ENCODE measurements at places on chromosomes 1 and 21.

DNA sequence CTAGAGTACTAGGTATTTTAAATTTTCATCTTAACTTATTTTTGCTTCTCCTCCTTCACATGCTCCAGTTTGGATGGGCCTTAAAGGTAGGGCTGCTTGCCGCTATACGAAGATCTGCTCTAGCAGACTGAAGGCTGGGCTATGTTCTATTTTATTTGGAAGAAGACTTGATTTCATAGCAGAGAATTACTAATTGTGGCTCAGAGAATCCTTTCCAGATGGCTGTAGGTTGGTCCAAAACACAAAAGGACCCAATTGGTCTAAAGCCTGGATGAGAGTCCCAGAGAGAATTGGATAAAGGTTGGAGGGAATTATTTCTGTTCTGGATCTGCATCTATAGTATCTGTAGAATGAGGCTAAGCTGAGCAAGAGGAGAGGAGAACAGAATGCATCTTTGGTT is 719.4 kb upstream of the PTBP2 start:
- no peak for DNase-seq

GRCh38 chr21:35070436-35070835 is 21.3 kb upstream of the RUNX1 start:
- no peak for DNase-seq

DNA sequence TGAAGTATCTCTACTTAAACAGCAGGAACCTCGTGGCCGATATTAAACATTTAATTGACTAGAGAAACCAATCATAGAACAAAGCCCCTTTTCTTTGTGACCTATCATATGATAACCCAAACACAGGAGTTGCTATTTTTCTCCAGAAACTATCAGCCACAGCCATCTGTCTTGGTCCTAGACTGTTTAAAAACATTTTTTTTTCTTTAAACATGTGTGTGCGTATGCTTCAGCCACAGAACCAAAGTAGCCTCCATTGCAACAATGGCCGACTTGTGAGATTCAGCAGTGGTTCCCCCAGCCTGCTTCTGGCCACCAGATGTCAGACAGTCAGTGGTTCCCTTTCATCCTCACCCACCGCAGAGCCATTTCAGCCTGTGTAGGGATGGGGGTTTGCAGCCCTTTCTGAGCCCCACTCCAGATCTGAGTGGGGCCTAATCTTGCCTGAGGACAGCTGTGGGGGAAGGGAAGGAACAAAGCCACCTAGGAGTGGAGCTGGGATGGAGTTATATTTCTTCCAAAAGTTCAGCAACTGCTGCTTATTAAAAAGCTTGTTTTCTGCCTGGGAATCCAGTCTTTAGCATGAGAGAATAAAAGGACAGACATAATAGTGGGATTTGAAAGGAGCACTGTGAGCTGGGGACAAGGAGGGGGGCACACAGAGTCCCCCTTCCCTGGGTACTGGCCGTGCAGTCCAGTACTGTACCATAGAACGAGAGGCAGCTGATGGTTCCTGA is 11.7 kb upstream of the IGSF3 start:
- no peak for DNase-seq

DNA sequence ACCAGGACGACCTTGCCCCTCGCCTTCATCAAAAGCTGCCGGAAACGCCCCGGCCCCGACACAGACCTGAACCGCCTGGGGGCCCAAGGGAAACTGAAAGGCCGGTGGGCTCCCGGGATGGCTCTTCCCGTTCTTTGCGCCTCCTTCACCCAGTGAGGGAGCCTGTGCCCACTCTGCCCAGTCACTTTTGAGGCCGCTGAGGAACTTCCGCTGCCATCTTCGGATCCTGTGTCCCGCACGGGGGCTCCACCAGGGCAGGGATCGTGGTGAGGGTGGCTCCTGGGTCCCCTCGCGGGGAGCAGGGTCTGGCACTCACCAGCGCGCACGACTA is 104.0 kb downstream of the PPIAL4G start:
- DNase-seq = no peak

- no peak for DNase-seq
Measured at GRCh38 chr1:220221269-220221668, 51.0 kb downstream of the RAB3GAP2 start.

DNA sequence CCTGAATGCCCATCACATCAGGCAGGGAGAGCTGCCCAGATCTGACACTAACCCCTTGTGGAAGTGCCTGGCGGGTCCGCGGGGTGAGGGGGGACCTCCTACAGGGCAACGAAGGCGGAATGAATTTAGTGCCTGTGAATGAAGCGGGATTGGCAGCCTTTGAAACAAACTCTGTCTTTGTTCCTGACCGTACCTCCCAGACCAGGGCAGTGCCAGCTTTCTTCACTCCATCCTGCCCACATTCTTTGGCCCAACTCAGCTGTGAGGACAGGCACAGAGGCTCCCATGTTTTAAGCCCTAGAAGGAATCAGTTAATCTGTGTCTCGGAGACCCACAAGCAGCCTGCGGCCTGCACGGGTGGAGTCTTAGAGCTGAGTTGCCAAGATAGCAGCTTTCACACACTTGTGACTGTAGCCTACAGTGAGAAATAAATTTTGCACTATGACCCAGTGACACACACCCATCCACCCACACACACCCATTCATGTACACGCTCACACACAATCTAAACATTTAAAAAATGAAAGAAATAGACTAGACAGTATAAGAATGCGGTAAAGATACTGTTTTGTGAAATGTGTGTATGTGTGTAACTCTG is 60.1 kb upstream of the USP24 start:
- DNase-seq = no peak

GRCh38 chr1:29767769-29768425 is 531.6 kb downstream of the PTPRU start:
- DNase-seq = no peak

DNA sequence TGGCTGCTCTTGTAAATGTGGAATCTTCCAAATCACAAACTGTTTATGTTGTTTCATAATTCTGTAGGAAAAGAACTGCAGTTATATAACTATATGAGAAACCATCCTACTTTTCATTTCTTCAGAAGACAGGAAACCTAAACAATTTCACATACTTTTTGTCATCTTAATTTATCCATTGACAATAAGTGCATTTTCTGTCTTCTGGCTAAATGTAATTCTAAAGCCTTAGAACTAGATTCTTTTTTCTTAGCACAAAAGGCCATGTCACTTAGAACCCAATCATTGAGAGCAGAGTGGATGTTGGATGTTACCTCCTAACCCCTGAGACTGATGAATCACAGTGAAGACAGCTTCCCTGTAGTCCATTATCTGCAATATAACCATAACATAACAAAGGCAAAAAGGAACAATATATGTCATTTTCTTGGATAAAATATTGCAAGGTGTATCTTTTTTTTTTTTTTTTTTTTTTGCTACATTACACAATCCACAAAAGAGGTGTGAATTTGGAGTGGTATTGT is 410.2 kb upstream of the PRMT6 start:
- no peak for DNase-seq

- peak; percentile 15 for DNase-seq
Measured at GRCh38 chr1:60108196-60108595, 34.6 kb upstream of the C1orf87 start.

GRCh38 chr1:48680411-48681035 is 96.2 kb downstream of the BEND5 start:
- no peak for DNase-seq

DNA sequence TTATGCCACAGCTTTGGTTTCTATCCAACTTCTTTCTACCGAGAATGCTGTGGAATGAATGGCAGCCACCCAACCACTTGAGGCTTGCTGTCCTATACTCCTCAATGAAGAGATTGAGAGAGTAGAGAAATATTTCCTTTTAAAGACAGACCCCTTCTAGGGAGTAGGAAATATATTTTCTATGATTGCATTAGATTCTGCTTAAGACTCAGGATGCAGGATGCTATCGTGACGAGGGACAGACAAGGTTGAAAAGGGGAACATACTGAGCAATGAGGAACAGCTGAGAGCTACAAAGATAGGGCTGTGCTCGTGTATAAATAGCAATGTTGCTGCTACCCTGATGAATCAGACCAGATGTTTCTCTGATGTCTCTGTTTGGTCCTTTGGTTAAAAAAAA is 7.1 kb upstream of the RASAL2 start:
- no peak for DNase-seq

GRCh38 chr1:10033359-10033845 is 644 bp downstream of the UBE4B start:
- no peak for DNase-seq

DNA sequence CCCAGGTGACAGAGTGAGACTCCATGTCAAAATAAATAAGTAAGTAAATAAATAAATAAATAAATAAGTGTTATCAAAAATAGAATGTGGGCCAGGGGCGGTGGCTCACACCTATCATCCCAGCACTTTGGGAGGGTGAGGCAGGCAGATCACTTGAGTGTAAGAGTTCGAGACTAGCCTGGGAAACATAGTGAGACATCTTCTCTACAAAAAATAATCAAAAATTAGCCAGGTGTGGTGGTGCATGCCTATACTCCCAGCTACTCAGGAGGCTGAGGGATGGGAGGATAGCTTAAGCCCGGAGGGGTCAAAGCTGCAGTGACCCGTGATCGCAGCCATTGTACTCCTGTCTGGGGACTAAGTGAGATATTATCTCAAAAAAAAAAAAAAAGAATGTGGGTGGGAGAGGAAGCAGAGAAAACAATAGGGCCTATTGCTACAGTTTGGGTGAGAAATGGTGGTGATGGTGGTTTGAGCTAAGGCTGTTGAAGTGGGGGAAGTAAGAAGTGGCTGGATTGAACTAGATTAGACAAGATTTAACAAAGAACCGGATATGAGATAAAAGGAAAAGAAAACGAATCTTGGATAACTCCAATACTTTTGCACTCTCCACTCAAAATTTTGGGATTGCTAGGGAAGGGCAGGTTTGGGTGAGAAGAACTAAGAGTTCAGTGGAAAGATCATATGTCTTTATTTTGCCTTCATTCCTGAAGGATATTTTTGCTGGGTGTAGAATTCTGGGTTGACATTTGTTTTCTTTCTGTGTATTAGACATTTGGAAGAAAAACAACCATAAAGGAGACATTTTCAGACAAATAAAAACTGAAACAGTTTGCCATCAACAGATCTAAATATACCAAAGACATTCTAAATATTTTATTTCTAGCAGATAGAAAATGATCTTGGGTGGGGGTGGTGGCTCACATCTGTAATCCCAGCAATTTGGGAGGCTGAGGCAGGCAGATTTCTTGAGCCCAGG is 57.1 kb upstream of the SPOCD1 start:
- no peak for DNase-seq

GRCh38 chr1:226306425-226306824 is 2.5 kb downstream of the LIN9 start:
- DNase-seq = no peak

DNA sequence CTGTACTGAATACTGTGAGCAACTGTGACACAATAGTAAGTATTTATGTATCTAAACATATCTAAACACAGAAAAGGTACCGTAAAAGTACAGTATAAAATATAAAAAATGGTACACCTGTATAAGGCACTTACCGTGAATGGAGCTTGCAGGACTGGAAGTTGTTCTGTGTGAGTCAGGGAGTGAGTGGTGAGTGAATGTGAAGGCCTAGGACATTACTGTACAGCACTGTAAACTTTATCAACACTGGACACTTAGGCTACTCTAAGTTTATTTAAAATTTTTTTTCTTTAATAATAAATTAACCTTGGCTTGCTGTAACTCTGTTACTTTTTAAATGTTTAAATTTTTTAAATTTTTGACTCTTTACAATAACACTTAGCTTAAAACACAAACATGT is 24.5 kb upstream of the SHCBP1L start:
- no peak for DNase-seq

DNA sequence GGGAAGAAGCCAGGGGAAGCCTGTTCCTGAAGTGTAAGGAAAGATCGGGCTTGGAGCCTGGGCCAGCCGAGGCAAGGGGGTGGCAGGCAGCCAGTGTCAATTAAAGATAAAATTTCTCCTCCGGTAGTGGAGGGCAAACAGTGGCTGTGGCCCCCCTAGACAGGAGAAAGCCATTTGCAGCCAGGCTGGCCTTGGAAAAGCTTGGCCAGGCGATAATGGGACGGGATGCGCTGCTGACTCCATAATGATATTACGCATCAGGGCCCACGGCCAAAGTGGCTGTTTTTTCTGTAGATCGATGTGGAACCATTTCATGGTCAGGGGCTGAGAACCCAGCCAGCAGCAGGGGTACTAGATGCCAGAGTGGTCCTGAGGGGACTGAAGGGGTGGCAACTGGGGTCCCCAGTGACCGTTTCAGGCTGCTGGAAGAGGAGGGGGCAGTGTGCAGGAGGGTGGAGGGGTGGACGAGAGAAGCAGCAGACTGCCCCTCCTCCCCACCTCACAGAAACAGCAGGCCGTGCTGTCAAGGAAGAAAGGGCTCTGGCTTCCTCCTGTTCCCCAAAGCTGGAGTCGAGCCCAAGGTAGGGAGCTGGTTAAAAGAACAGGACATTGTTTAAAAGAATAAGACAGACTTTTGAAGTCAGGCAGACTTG is 25.2 kb downstream of the KCNC4 start:
- DNase-seq = no peak

- DNase-seq = no peak
Measured at GRCh38 chr1:243790404-243790803, 59.6 kb downstream of the AKT3 start.

GRCh38 chr1:29289493-29289892 is 53.2 kb downstream of the PTPRU start:
- no peak for DNase-seq

GRCh38 chr1:84923317-84923716 is 30.3 kb upstream of the LPAR3 start:
- DNase-seq = no peak

GRCh38 chr1:201850053-201850397 is 21.1 kb downstream of the IPO9 start:
- no peak for DNase-seq

DNA sequence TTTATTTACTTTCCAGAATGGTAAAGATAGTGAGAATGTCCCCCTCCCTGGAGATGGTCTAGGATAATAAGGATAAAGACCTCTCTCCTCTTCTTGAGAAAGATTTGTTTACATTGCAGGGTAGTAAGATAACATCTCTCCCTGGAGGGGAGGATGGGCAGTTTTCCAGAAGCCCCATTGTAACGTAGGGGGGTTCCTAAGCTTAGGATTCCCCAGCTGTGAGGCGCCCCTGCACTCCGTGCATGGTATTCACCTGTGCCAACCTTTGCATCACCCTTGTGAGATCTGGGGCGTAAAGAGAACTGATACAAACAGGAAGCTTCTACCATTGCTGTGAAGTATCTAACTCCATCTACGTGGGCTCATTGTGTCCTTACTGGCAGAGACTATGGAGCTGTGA is 148.7 kb upstream of the DNAH14 start:
- DNase-seq = no peak

- no peak for DNase-seq
Measured at GRCh38 chr1:11335417-11336056, 62.5 kb downstream of the UBIAD1 start.
